Lung microvascular endothelial cell (primary cell): ENCODE measurements at places on chromosomes 2 and 18.

- DNase-seq = peak; percentile 85
These were observed 20.8 kb downstream of the RASGRP3 start for GRCh38 chr2:33497221-33497650.

- peak; percentile 82 for DNase-seq
These were observed 122.2 kb downstream of the NCOA1 start for GRCh38 chr2:24613154-24613814.

- no peak for DNase-seq
These were observed 6.1 kb downstream of the GPR17 start for GRCh38 chr2:127651971-127652550.

- DNase-seq = no peak
These were observed 88.7 kb downstream of the ARHGEF33 start for GRCh38 chr2:38978296-38978903.

GRCh38 chr2:23410596-23410995 lies 25.6 kb downstream of the KLHL29 start:
- no peak for DNase-seq

DNA sequence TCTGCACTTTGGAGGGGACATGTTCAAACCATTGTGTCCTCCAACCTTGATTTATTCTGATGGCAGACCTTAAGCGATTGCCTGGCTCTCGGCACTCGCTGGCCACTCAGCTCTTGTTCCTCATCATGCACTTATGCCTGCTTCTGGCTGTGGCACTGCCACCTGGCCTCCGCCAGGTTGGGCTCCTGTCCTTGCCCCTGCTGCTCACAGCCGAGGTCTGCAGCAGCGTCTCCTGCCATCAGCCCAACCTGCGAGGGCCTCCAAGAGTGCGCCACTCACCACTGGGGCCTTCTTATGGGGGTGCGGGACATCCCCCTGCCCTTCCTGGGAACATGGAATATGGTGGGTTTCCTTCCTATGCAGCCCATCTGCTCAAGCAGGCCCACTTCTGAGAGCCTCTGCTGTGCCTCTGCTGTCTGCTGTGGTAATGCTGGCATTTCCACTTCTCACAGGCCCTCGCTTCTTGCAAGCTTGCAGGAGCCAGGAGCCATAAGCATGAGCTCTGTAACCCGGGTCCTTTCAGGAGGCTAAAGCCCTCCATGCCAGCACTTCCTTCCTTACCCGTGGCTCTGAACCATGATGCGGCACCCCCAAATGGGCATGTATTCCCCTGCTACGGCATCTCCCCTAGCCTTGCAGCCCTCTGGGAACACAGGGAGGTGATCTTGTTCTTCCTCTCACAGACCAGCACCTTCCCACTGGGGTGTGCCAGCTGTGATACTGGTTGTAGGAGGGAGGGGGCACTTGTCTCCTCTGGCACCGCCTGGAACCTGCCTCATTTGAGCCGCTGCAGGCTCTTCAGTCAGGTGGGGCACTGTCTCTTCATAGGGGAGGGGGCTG lies 58.6 kb upstream of the HS6ST1 start:
- no peak for DNase-seq

DNA sequence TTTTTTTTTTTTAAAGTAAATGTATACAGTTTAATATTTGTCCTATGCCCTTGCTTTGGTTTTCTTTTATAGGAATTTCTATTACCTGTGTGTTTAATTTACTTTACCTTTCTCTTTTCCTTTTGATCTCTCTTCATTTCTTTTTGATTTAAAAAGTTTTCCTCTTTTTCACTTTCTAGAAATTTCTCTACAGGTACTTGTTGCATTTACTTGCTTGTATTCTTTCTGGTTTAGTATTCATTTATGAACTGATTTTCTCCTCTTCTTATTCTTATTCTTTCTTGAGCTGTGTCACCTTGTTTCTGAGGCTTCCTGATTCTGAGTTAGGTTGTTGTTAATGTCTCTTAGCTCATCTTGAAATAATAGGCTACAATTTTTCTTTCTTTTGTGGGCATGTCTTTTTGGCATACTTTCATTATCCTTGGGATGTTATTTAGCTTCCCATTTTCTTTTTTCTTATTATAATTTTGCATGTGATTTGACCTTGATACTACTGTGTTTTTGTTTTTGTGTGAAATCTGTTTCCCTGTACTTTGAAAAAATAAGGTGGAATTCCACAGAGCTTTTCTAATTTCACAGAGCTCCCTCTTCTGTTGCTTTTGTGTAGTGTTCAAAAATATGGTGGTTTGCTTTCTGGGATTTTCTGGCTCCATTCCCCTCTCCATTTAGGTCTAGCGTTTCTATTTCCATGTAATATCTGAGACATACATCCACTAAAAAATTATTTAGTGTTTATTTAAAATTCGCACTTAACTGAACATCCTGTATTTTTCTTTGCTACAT lies 25.5 kb upstream of the ALMS1 start:
- peak; percentile 8 for DNase-seq

- no peak for DNase-seq
These were observed 13.8 kb upstream of the PCBP1 start for GRCh38 chr2:70073493-70073892.

GRCh38 chr2:128664499-128664971 lies 345.9 kb upstream of the HS6ST1 start:
- DNase-seq = no peak

GRCh38 chr18:26290385-26290784 lies 64.1 kb downstream of the TAF4B start:
- DNase-seq = no peak

DNA sequence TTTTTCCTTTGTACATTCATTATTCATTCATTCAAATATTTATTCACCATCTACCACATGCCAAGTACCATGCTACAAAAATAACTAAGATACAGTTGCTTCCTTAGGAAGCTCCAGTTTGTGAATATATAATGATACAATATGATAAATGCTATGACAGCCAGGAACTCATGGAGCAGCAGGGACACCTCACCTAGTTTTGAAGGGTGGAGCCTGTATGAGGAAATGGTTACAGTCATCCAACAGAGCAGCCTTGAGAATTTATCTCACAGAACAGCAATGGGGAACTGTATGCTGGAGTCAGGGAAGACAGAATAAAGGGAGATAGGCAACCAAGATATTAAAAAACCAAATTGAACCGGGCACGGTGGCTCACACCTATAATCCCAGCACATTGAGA lies 124.0 kb downstream of the OSBPL1A start:
- DNase-seq = no peak
